ENCODE measurements at places on chromosomes 12 and 14.

DNA sequence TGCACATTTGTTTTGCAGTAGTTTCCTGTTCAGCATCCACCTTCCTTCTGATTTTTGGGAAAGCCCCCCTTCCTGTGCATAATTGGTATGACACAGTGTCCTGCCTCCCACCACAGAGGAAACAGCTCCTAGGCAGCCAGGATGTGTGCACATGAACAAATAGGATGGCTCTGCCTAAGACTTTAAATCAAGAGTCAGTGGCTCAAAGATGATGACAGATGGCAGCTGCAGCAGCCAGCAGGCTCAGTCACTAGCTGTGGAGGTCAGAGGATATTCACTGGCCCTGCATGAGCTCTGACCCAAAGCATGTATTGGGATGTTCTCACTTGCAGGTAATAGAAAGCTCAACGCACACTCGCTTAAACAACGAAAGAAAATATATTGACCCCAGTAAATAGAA is 90.3 kb downstream of the KCNK10 start:
- DNase-seq = no peak

GRCh38 chr14:57526942-57527341 is 33.3 kb upstream of the CCDC198 start:
- no peak for DNase-seq

DNA sequence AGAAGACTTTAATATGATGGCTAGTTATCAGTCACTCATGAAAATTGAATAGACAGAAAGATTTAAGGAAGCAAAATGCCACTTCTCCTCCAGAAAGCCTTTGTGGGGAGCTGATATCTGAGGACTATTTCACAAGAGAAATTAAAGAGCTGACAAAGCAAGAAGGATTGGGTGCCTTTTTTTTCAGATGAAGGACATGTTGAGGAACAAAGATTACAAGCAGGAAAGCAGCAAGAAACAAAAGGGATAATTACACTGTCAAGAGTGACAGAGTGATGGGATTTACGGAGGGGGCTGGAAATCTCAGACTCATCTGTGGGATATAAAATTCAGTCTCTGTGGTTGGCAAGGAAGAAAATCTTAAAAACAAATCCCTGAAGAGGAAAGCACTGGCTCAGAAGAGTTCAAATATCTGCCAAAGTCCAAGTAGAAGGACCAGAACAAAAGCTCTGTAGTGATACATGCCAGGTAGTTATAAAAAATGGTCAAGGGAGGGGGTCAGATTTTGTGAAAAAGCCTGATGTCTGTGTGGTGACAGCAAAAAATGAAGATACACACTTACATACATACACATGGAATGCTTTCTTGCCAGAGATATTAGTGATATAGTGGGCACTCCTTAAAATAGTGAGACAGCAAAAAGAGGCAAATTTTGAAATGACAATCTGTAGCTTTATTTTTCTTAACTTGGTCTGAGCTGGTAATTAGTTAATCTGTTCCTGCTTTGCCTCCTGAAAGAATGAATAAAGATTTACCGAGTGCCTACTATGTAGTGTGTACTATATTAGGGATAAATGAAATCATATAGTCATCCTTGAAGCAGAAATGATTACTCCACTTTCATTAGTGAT is 62.9 kb downstream of the EPS8 start:
- no peak for DNase-seq

DNA sequence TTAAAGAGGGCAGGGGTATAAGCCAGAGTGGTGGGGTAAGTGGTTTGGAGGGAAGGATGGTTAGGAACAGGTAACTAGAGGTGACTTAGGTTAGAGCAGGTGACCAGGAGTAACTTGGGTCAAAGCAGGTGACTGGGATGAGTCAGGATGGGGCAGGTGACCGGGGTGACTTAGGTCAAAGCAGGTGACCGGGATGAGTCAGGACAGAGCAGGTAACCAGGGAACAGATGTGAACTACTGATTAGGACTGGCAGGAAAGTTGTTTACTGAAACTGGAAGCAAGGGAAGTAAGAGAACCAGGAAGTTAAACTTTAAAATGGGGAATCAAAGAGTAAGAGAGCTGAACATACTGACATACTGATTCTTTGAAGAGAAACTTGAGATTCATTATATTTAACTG is 57.4 kb downstream of the FSCB start:
- DNase-seq = no peak

GRCh38 chr12:48965298-48965838 is 6.2 kb downstream of the WNT10B start:
- DNase-seq = no peak

- DNase-seq = no peak
These were observed 1318.9 kb downstream of the AACS start for GRCh38 chr12:126384026-126384564.

DNA sequence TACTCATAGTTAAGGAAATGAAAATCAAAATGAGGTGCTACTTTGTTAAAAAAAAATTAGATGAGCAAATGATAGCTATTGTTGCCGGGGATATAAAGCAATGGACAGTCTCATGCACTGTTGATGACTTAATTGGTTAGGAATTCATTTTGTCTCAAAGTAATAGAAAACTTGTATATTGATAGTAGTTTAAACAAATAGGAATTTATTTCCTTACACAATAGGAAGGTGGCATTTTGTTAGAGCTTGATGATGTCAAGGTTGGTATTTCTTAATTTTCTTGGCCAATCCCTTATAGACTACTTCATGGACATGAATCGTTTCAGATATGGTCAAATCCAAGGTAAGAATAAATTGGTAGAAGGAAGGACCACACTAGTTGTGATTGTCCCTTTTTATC is 7.8 kb downstream of the PRPF39 start:
- DNase-seq = no peak

GRCh38 chr12:30400349-30400748 is 295.3 kb downstream of the IPO8 start:
- peak; percentile 72 for DNase-seq

- DNase-seq = peak; percentile 60
These were observed 1.5 kb downstream of the VPS37B start for GRCh38 chr12:122894193-122895121.

GRCh38 chr14:30496852-30497251 is 62.1 kb upstream of the G2E3 start:
- no peak for DNase-seq

GRCh38 chr14:20782280-20782890 is 1.3 kb downstream of the RNASE6 start:
- no peak for DNase-seq

DNA sequence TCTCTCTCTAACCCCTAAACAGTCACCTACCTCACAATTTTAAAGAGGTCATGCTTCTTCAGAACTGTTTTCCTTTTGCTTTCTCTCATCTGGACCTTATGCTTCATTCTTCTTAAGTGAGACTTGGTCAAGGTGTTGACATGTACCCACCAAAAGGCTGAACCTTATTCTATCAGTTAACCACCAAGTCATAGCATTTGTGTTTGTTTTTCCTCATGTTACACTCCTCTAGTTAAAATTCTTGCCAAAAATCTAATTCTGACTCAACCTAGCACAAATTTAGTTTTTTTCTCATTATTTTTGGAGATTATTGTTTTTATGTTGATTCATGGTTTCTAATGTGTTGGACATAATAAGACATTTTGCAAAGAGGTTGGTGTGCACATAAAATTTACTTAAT is 578.6 kb downstream of the SLC16A7 start:
- no peak for DNase-seq

DNA sequence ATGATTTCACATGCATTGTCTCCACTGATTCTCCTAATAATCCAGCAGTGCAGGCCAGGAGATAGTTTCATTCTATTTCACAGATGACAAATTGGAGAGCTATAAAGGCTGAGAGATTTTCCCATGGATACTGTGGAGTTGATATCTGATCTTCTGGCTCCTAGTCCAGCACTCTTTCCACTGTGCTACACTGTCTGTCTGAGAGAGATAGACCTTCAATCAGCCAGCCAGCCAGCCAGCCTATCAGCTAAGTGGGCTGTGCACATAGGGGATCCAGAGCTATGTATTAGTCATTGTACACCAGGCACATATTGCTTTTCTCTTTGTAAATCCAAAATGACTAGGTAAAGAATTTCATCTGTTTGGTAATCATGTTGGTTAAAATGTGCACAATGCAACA is 91.8 kb upstream of the ATP2B1 start:
- DNase-seq = peak; percentile 70

- DNase-seq = no peak
These were observed 27.4 kb downstream of the MDM2 start for GRCh38 chr12:68835333-68835908.

GRCh38 chr14:76708771-76709170 is 52.5 kb upstream of the VASH1 start:
- no peak for DNase-seq

- no peak for DNase-seq
These were observed 52.3 kb downstream of the ATG14 start for GRCh38 chr14:55359307-55359706.

DNA sequence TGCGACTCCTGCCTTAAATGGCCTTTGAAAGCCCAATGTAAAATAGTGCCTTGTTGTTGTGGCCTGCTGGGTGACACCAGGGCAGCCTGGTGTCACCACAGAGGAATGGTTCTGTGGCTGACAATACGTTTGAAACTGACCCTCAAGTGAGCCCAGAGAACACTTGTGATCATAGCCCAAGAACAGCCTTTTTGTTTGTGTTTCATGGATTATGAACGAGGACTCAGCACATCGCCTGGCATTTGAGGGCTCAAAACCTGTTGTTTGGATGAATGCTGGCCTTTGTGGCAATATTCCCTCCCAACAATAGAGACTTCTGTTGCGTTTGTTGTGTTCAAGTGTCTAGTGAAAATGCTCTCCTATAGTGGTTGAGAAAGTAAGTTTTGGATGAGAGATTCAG is 48.5 kb downstream of the TSPAN9 start:
- no peak for DNase-seq

DNA sequence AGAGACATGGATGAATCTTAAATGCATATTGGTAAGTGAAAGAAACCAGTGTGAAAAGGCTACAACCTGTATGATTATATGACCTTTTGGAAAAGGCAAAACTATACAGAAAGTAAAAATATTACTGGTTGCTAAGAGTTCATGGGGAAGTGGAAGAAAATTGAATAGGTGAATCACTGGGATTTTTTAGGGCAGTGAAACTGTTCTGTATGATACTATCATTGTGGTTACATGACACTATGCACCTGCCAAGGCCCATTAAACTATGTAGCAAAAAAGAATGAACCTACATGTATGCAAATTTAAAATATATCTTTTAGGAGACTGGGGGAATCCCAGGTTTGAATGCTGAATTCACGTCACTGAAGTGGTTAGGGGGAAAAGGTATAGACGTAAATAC is 12.6 kb upstream of the OR8S1 start:
- no peak for DNase-seq

- no peak for DNase-seq
These were observed 91.9 kb upstream of the BCL2L14 start for GRCh38 chr12:11978726-11979384.

- DNase-seq = no peak
These were observed 50.8 kb downstream of the DGLUCY start for GRCh38 chr14:91164676-91165075.

- DNase-seq = no peak
These were observed 60.2 kb downstream of the PLXNC1 start for GRCh38 chr12:94208622-94208966.

DNA sequence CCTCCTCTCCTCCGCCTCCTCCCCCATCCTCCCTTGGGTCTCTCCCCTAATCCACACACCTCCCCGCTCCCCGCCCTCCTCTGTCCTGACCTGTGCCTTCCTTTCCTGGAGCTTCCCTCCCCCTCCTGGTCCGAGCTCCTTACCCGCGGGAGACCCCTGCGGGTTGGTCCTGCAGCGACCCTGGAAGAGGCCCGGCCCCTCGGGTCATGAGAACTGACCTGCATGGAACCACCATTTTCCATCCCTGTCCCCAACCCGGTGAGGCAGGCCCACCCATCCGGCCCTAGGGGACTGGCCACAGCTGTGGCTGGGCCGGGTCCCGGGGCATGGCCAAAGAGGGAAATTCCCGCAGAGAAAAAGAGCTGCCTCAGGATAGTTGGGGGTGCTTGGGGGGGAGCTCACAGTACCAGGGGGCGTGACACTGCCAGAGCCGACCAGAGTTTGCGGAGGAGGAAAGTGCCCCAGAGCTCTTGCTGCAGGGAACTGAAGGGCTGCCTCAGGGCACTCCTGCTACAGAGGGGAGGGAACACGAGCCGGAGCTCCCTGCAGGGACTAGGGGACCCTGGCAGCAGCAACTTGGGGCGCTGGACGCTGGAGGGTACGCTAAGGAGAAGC is 613 bp downstream of the ARHGEF40 start:
- peak; percentile 36 for DNase-seq

GRCh38 chr14:60215127-60215444 is 33.9 kb upstream of the PPM1A start:
- DNase-seq = no peak

- no peak for DNase-seq
These were observed 199.7 kb upstream of the CPNE8 start for GRCh38 chr12:39105111-39105510.

GRCh38 chr12:65525491-65526141 is 247.1 kb downstream of the MSRB3 start:
- DNase-seq = no peak

GRCh38 chr14:53564870-53565269 is 391.8 kb downstream of the BMP4 start:
- no peak for DNase-seq

DNA sequence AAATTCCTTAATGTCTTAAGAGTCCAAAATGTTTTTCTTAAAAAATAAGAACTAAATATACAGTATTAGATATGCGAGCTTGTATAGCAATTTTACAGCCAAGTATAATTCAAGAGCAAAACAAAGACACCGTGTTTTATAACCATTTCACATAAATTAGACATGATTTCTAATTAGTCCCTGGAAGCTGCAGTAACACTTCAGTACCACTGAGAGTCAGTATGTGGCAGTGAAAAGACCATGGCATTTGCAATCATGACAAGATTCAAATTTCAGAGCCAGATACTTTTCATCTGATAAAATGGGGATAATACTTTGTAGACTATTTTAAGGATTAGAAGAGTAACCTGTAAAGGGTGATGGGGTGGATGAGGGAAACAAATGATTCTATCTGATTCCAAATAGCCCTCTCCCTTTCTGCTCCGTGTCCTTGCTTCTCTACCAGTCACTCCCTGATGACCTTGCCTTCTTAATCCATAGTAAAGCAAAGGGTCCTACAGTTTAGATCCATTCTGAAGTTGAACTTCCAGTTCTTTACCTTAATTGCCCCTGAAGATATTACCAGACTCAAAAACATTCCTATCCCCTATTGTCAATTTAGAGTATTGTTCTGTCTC is 145.4 kb upstream of the ABCD2 start:
- DNase-seq = peak; percentile 18

- DNase-seq = no peak
These were observed 8.4 kb upstream of the KRT6A start for GRCh38 chr12:52501490-52501889.

DNA sequence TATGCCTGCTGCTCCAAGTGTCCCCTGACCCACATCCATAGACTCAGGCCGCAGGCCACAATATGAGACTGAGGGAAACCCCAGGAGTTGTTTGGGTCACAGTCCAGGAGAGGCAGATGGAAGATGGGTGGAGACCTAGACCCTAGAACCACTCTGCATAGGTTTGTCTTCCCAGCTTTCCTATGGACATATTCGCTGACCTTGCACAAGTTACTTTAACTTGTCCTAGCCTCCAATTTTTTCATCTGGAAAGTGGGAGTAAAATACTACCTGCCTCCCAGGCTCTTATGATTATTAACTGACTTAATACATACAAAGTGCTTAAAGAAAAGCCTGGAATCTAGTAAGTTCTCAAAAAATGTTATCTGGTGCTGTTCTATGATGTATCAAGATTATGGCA is 157.1 kb upstream of the IFNG-AS1 start:
- DNase-seq = no peak
